ENCODE measurements at places on chromosomes 13 and 19. TPM values are rescaled to one million over a fixed set of nuclear protein-coding genes. Genes with fewer than 3 reads are reported as not detected.

DNA sequence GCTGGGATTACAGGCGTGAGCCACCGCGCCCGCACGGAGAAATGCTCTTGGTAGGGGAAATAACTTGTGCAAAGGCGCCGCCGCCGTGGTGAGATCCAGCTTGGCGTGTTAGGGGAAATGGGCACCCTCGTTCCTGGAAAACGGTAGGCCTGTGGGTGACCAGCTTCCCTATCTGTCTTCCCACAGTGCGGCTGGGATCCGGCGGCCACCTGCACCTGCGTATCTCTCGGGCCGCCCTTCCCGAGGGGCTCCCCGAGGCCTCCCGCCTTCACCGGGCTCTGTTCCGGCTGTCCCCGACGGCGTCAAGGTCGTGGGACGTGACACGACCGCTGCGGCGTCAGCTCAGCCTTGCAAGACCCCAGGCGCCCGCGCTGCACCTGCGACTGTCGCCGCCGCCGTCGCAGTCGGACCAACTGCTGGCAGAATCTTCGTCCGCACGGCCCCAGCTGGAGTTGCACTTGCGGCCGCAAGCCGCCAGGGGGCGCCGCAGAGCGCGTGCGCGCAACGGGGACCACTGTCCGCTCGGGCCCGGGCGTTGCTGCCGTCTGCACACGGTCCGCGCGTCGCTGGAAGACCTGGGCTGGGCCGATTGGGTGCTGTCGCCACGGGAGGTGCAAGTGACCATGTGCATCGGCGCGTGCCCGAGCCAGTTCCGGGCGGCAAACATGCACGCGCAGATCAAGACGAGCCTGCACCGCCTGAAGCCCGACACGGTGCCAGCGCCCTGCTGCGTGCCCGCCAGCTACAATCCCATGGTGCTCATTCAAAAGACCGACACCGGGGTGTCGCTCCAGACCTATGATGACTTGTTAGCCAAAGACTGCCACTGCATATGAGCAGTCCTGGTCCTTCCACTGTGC is 2.4 kb downstream of the GDF15 start:
- DNase-seq, result peak; percentile 56

DNA sequence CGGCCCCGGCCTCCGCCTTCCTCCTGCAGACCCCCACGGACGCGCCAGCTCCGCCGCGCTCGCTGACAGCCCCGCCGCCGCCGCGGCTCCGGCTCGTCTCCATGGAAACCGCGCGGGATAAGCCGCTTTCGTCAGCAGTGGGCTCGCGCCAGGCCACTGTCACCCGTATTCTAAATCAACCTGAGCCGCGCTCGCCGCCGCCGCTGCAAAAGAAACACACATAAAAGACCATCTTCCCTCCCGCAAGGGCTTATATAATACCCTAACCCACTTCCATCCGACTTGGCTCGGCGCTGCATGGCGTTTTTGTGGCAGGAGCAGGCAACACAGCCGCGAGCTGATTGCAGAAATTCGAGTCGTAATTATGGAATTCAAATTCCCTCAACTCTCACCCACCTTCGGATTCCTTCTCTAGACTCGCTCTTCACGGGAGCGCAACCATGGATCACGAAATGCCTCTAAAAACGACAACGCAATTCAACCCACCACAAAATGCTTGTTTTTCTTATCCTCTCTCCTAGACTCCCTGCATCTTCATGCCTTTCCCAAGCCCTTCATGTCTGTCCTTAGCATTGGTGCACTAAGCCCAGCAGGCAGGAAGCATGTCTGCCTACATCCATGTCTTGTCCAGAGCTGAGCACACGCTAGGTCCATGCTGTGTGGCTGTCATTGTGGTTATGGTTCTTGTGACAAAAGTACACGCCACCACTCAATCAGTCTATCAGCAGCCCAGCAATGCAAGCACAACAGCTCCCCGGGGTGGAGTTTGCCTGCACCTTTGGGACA is at the start of gene AMER2:
AMER2 (minus strand) TSS at position 772 of the 786 bp plus-strand sequence; CDS start at position 103, 669 bp downstream.
- DNase-seq, result no peak

- no peak for DNase-seq
These were observed 103.6 kb downstream of the STK24 start for GRCh38 chr13:98473135-98473787.

DNA sequence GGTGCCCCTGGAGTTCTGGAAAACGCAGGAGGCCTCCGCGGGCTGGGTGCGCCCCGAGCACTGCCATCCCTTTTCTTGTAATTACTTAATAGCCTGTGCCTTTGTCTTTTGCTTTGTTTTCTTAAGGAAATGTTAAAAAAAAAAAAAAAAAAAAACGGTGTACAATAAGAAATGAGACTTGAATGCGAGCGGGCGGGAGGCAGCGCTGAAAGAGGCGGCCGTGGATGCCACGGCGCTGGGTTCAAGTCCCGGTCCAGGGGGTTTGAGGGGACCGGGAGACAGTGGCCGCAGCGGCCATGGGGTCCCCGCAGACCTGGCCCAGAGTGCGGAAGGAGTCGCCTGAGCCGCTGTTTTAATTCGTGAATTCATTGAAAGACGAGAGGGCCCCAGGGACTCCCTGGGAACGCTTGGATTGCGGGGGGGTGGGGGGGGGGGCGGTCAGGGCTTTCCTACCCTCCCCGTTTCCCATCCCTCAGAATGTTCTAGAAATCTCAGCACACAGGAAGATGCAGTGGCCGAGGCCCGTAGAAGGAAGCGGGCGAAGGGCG is 349.2 kb upstream of the ARGLU1 start:
- DNase-seq, result no peak

- DNase-seq, result no peak
These were observed 1097.8 kb downstream of the PCDH17 start for GRCh38 chr13:58729361-58729760.

GRCh38 chr13:104099750-104100149 is 1033.5 kb upstream of the SLC10A2 start:
- no peak for DNase-seq

GRCh38 chr13:24039621-24040475 is 120.7 kb upstream of the SPATA13 start:
- no peak for DNase-seq

- DNase-seq, result no peak
These were observed 92.6 kb upstream of the TSC22D1 start for GRCh38 chr13:44668688-44669087.

DNA sequence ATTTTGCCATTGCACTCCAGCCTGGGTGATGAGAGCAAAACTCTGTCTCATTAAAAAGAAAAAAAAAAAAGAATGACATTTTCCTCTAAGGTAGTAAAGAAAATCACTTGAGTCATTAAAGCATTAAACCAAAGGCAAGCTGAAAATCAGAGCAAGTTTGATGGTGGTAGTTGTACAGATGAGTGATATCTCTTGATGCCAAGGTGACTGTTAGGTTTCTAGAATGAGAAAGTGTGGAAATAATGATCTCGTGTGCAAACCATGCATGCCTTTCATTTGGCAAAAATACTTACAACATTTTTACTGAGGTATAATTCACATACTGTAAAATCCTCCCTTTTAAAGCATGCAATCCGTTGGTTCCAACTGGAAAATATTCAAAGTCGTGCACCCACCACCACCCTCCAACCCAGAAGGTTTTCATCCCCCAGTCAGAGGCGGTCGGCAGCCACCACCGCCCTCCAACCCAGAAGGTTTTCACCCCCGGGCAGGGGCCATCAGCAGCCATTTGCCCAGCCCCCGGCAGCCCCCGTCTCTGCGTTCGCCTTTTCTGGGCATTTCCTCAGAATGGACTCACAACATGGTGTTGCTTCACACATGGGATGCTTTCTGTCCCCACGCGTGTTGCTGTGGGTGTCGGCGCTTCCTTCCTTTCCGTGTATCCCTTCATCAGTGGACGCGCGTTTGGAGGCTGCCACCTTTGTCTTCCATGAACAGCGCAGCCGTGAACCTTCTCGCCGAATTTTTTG is 90.2 kb downstream of the ATP11A start:
- DNase-seq, result no peak

DNA sequence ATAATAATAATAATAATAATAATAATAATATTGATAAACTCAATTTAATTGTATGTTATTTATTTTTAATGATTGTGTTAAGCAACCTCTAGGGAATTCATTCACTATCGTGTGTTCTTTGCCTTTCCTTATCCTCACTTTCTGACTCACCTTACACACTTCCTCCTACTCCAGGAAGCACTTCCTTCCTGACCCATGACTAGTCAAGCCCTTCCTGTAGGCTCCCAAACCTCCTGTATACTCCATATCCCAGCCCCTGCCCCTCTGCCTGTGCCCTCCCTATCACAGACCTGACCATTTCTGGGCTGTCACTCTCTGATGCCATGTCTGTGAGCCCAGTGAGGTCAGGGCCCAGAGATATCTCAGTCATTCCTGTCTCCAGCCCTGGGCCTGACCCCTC is 7.6 kb downstream of the LGALS4 start:
- no peak for DNase-seq

- no peak for DNase-seq
These were observed 279.2 kb upstream of the PRR20A start for GRCh38 chr13:56861476-56861875.

GRCh38 chr19:43575955-43576878 is 616 bp downstream of the PINLYP start:
- no peak for DNase-seq

GRCh38 chr13:69947582-69947981 is 160.0 kb upstream of the ATXN8OS start:
- DNase-seq, result no peak

GRCh38 chr19:51354742-51355148 is 11.4 kb downstream of the ETFB start:
- peak; percentile 73 for DNase-seq

GRCh38 chr19:7744199-7744786 is 3.0 kb downstream of the CD209 start:
- DNase-seq, result no peak

- no peak for DNase-seq
These were observed 42.9 kb upstream of the ZNF14 start for GRCh38 chr19:19775891-19776205.

DNA sequence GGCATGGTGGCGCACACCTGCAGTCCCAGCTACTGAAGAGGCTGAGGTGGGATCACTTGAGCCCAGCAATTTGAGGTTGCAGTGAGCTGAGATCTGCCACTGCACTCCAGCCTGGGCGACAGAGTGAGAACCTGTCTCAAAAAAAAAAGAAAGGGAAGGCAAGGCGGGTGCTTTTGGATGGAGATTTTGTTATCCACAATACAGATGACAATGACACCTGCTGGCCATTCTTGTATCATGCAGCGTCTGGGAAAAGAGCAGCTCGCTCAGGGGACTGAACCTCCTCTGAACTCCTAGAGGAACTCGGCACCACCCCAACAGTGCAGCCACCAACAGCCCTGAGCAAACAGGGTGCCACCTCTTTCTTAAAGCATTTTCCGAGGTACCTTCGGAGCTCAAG is 22.8 kb downstream of the HAUS8 start:
- DNase-seq, result peak; percentile 43

GRCh38 chr13:98368019-98368418 is 190.9 kb upstream of the RNF113B start:
- peak; percentile 20 for DNase-seq

DNA sequence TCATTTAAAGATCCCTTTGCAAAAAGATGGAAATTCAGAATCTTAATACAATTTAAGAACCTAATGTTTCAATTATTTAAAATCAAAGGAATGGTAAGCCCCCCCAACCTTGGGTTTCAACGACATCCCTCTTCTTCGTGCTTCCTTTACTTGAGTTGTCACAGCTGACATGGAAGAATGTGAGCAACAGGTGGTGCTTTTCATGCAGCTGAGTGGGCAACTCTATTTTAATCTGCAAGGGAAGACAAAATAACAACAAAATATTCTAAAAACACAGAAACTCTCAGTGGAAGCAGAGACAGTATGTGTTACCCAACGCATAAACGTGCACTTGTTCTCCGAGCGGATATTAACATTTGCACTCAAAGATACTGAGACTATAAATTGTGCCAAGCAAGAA is 92.3 kb downstream of the DOCK9 start:
- no peak for DNase-seq

DNA sequence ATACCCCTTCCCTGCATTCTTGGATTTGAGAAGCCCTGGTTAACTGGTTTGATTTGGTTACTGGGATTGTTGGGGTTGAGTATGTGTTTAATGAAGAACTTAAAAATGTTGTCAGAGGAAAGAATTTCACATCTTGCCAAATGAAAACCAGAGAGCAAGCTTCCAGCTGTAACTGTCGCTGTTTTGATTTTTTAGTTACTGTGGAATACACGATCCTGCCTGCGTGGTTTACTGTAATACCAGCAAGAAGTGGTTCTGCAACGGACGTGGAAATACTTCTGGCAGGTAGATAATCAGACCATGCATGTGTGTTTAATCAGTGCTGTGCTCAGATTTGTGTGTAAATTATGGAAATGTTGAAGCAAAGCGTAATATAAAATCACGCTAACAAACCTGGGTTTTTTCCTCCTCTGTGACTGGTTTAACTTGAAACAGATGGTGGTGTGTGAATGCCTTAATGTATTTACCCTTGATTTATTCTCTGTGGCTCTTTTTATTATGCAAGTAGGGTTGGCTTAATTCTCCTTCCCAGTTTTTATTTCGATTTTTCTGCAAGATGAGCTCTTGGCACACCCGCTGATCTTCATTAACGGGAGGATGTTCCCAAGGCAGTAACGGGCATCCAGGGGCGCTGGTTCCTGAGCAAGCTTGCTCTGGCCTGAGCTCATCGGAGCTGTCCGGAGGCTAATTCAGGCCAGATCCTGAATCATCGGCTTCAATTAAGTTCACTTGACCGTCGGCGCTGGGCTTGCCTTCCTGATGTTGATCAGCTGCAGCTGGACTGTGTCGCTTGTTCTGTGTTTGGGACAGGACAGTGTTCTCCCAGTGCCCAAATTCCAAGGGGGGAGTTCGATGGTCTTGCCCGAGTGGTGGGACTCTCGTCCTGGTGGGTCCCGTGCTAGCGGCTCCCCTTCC is 16.0 kb downstream of the UPF1 start:
- DNase-seq, result no peak

- DNase-seq, result no peak
These were observed 43.8 kb downstream of the ZNRF4 start for GRCh38 chr19:5498830-5499550.

DNA sequence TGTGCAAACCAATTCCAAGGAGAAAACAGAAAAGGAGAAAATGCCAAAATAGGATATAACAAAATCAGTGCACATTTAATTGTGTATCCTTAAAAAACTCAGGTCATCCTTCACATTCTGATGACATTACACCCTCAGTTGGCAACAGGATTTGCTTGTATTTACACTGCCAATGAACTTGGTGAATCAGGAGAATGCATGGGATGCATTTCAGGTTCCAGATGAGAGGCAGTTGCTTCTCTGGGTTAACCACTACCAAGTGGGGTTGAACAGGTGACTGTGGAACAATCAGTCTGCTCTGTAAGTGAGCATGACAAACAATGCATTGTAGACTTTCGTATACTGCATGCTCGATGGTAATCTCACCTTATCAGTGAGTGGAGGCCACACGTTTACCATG is 79.1 kb downstream of the STARD13 start:
- DNase-seq, result no peak

The ZSCAN4 gene
- not detected for total RNA-seq

The BCAM gene
- total RNA-seq, result 6.2 TPM

The ZNF790 gene
- 1.2 TPM for total RNA-seq

The ZNF829 gene
- 0.91 TPM for total RNA-seq

The ZNF225 gene
- 1.8 TPM for total RNA-seq

The ZIC5 gene
- 0.12 TPM for total RNA-seq

The PSG7 gene
- total RNA-seq, result 0.06 TPM

The FPR3 gene
- total RNA-seq, result 0.64 TPM

The CAMSAP3 gene
- total RNA-seq, result 0.43 TPM

The GIPR gene
- not detected for total RNA-seq

The KLK14 gene
- not detected for total RNA-seq

The SHISA7 gene
- total RNA-seq, result not detected

The TEX26 gene
- total RNA-seq, result not detected

The RGL3 gene
- 0.14 TPM for total RNA-seq

The CFAP97D2 gene
- total RNA-seq, result not detected

The CRX gene
- total RNA-seq, result not detected

The AP2S1 gene
- 394 TPM for total RNA-seq
